Mammary microvascular endothelial cell (primary cell): ENCODE measurements at places on chromosomes 2 and 18. TPM values are rescaled to one million over a fixed set of nuclear protein-coding genes. Genes with fewer than 3 reads are reported as not detected.

Gene UPP2
- total RNA-seq, result not detected in 2 replicates

Gene C2orf80
- total RNA-seq, result not detected in 2 replicates

Gene HOXD13
- total RNA-seq, result not detected in 2 replicates

Gene MYOM1
- 0.05 and 0.07 TPM in 2 replicates for total RNA-seq

Gene MDH1B
- total RNA-seq, result not detected in 2 replicates

Gene SCN7A
- not detected in 2 replicates for total RNA-seq

Gene COLEC12
- total RNA-seq, result 1.7 TPM in 2 replicates

Gene CNRIP1
- 69.2 and 78.7 TPM in 2 replicates for total RNA-seq

Gene CD28
- not detected in 2 replicates for total RNA-seq

Gene GREB1
- total RNA-seq, result 0.13 and 0.34 TPM in 2 replicates

Gene CFAP65
- not detected in 2 replicates for total RNA-seq

Gene C2orf66
- not detected in 2 replicates for total RNA-seq
